Stimulated activated CD8-positive, alpha-beta memory T cell treated with anti-CD3 and anti-CD28 coated beads, Interleukin-4, amount 100 ng/mL, for 4 hours (primary cell): ENCODE measurements at places on chromosomes 3 and 15.

- no peak for DNase-seq
Measured at GRCh38 chr3:9327578-9327977, 35.3 kb upstream of the THUMPD3 start.

DNA sequence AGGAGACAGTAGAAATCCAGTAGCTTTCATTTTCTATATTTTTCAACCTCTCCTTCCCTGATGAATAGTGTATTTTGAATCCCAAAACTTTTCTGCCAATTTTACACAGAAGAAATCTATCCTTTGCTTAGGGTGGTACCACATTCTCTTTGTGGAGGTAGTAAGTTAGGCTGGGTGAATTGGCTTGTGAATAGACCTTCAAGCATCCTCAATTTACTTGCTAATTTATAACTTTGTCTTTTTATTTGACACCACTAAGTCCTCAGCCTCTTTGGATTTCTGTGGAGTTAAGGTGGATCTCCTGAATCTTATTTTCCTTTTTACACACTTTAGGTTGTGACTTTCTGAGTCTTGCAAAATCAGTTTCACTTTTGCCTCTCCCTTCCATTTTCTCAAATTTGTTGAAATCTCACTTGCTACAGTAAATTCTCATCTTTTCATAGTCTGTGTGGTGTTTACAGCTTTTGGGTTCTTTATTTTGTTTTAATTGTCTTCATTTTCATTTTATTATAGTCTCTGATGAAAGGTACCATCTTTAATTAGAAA, 5.7 kb upstream of the PLSCR1 start:
- DNase-seq = no peak

DNA sequence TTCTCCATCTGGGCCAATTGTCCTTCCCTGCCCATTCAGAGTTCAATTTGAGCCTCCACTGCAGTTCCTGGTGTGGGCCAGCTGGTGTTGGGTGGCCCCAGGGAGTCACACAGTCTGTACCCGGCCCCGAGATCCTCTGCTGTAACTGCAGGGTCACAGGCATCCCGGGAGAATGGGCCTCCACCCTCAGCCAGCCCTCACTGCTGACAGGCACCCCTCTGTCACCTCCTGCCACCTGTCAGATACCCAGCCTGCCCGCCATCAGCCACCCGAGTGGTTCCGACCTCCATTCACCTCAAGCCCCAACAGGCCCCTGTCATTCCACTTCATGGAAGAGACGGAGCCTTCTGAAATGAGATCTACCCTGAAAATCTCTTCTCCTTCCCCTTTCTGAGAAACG, 73.2 kb downstream of the ST8SIA2 start:
- no peak for DNase-seq

- DNase-seq = no peak
Measured at GRCh38 chr15:92162657-92163056, 231.0 kb upstream of the ST8SIA2 start.

DNA sequence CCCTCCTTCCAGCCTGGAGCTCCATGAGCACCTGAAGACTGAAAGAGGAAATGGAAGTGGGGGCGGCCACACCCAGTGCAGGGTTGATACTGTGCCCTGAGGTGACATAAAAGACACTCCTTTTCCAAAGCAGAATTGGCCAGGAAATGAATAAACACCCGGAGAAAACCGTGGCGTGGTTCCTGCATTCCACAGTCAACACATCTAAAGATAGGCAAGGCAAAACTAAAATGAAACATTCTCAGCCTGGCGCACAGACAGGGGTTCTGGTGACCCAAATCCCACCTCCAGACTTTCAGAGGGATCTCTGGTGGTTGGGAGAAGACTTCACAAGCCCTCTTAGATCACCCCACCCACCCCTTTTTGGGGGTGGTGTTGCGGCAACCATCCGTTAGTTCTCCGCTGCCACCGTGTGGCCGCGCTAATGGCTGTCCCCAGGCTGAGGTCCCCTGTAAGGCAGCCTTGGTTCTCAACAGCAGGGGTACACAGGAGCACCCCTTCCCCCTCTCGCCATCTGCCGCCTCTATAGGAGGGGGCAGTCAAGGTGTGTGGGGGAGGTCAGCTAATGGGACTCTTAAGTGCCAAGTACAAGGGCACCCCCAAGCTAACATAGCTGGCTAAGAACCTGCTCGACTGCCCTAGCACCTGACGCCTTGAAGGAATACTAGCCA, 2.5 kb upstream of the MST1R start:
- DNase-seq = peak; percentile 19

DNA sequence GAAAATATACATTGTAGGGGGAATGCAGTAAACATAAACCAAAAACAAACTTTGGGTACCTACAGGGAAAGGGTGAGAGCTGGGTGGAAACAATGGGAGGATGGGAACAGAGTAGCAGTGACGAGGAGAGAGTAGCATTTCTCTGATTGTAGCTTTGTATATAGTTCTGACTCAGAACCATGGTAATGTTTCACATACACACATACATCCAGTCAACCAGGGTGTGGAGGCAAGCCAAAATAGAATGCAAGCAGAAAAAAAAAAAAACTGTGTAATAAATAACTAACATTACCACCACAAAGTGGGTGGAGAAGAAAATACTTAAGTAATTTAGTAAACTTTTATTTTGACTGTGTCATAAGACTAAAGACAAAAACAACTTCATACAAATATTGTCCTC, 27.2 kb downstream of the BCL2A1 start:
- DNase-seq = no peak

DNA sequence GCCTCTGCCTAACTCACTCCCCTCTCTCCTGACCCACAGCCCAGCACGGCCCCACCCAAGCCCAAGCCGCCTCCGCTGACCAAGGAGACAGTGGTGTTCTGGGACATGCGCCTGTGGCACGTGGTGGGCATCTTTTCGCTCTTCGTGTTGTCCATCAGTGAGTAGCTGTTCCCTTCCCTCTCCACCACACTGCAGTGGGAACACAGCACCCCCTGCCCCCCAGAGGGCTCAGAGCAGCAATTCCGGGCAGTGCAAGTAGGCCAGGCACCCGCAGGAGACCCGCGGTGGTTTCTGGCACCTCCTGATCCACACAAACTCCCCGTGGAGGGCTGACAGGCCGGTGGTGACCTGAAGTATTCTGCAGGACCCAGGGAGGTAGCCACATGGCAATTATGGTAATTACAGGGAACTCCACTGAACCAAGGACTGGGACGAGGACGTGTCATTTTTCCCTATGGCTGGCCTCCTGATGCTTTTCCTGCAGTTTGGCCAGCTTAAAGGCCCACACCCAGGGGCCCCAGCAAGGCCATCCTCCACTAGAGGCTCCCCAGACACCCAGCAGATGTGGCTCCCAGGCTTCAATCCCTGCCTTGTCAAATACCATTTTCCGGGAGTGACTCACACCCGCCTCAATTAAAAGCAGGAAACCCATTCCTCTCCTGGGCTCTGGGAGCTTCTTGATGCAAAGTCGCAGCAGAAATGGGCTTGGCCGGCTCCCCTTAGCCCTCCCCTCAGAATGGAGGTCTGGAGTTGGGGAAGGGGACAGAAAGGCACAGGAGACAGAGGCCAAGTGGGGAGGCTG, 4.8 kb downstream of the TMIE start:
- no peak for DNase-seq

DNA sequence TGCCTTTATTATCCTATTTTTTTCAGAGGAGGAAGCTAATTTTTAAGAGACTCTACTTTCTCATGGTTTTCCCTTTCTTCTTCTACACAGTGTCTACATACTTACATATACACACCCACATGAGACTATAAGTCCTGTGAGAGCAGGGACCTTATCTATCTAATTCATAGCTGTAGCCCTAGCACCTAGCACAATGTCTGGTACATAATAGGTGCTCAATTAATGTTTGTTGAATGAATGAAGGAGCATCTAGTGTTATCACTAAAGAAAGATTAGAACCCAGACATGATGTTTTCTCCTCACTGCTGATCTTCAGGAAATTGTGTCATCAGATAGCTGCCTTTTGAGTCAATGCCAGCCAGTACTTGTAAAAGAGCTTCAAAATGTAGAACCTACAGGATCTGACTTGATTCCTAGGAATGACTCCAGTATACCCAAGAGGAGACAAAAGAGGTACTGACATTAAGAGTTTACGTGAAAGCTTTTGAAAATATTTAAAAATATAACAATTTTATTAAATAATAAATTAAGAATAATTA, 2.5 kb downstream of the SCG5 start:
- DNase-seq = no peak
